Umbilical cord (tissue), 2 donors: ENCODE measurements at places on chromosomes 1 and 21. TPM values are rescaled to one million over a fixed set of nuclear protein-coding genes. Genes with fewer than 3 reads are reported as not detected.

Gene NHLH1
- 2.6 TPM for total RNA-seq

Gene NUP133
- total RNA-seq, result 31.3 TPM

Gene FCRLB
- not detected for total RNA-seq

Gene TSACC
- not detected for total RNA-seq

Gene WNT2B
- 4.8 TPM for total RNA-seq

Gene USP1
- total RNA-seq, result 38.3 TPM

DNA sequence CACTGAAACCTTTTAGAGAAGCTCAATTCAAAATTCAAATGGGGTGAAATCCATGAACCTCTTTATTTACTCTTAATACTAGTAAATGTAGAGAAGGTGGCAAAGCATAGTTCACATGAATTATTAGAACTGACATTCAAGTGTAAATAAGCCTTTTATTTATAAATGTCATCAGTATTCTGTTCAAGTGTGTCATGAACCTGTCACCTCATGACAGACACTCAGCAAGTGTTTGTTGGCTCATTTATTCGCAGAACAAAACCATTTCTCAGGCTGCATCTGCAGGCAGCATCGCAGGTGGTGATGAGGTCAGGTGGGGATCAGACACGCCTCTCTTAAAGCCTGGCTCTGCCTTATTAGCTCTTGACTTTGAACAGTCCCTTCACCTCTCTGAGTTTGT is 116.6 kb downstream of the SETD4 start:
- no peak for DNase-seq

- DNase-seq, result no peak
Observed at GRCh38 chr1:117209094-117209493, 1.6 kb downstream of the VTCN1 start.

- DNase-seq, result peak; percentile 31
Observed at GRCh38 chr1:211829343-211830054, 1.1 kb downstream of the LPGAT1 start.

DNA sequence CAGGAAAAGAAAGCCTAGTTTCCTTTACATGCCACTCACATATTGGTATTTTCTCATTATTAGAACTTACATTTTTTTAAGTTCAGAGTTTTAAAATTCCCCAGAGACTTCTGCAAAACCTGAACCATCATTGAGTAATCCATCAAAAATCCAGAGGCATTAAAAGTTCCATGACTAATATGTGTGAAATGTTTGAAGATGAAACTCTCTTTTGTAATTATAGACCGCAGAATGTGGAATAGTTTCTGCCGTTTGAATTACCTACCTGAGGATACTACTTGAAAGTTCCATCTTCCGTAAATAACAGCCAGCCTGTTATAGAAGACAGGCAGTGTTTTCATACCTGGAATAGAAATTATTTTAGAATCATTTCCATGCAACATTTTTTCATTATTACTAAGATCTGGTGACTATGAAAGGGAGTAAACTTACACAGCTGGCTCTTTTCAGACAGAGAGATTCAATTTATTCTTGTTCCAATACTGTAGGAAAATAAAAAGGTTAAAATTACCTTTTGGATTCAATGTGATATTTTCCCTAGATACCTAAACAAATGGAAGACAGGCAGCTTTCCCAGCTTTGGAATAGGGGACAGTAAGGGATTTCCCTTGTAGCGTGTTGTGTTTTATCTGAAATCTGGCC is 131.4 kb downstream of the ST6GALNAC5 start:
- DNase-seq, result no peak

- no peak for DNase-seq
Observed at GRCh38 chr1:45177452-45177851, 29.0 kb downstream of the ZSWIM5 start.

DNA sequence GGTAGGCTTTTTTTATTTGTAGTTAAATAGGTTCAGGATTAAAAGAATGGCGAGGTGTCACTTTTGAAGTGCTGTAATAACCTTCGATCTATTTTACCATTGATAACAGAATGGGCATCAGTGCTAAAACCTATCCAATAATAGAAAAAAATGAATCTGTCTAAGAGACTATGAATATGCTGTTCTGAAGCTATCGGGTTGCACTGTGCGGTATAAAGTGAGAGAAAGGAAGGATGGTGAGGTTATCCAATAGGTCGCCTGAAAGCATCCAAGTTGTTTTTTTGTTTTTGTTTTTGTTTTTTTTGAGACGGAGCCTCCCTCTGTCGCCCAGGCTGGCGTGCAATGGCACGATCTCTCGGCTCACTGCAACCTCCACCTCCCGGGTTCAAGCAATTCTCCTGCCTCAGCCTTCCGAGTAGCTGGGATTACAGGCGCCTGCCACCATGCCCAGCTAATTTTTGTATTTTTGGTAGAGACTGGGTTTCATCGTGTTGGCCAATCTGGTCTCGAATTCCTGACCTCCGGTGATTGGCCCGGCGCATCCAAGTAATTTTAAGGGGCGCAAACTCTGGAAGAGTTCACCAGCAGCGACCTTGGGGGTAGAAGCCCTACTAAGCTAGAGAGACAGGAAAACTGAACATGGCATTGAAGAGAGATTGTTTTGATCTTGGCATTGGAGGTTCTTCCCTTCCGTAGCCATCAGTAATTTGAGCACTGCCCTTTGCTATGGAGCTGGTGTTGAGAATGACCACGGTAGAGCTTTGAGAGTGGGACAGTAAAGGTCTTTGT is 8.7 kb upstream of the MDM4 start:
- DNase-seq, result peak; percentile 75

- DNase-seq, result no peak
Observed at GRCh38 chr1:29523576-29523975, 287.3 kb downstream of the PTPRU start.

DNA sequence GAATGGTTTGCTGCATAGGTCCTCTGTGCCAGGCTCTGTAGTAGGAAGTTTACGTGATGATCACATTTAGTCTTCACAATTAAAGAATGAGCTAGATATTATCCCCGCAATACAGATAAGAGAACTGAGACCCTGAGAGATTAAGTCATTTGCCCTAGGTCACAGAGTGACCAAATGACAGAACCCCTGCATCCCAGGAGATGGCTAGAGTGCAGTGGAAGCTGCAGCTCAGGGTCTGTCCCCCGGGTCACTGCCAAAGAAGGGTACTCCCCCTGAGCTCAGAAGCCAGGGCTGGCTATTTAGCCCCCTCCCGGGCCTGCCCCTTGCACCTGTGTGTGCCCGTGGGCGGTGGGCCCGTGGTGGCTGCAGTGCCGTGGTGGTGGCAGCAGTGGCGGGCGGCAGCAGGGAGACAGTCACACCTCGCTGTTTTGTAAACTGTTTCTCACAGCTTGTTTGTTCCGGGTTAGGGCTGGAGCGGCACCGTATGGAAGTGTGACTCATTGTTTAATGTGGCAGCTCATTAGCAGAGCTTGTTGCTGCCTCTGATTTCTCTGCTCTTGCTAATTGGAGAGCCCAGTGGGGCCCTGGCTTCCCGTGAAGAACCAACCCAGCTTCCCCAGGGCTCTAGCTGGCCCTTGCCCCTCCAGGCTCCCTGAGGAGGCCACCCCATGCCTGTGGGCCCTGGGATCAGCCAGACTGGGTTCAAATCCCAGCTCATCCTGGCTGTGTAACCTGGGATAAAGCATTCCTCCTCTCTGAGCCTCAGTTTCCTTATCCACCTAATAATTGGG is 19.3 kb upstream of the FOXO6 start:
- no peak for DNase-seq

GRCh38 chr1:15820478-15820877 is 13.0 kb upstream of the UQCRHL start:
- DNase-seq, result no peak

GRCh38 chr1:187870552-187870951 is 1041.8 kb downstream of the PLA2G4A start:
- DNase-seq, result peak; percentile 42

GRCh38 chr1:168390271-168390670 is 109.6 kb downstream of the TBX19 start:
- no peak for DNase-seq

DNA sequence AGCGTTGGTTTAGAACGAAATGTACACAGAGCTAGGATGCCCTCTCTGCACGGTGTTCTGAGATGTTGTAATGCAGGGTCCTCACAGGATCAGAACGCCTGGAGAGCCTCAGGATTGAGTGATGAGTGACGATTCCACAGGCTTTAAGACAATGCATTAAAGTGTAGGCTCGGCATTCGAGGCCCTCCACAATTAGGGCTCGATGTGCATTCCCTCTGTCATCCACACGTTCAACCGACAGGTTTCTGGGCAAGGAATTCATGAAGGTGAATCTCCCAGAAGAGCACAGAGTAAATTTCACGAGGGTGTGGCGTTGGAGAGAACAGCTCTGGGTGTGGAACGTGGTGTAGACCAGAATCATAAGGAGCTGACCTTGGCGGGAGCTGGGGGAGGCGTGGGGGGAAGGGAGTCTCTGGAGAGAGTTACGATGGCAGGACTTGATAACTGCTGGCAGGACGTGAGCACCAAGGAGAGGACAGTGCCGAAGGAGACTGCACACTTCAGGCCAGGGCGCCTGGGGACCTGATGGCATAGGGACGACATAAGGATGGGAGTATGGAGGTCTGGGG is 51.0 kb upstream of the EFHD2 start:
- no peak for DNase-seq

DNA sequence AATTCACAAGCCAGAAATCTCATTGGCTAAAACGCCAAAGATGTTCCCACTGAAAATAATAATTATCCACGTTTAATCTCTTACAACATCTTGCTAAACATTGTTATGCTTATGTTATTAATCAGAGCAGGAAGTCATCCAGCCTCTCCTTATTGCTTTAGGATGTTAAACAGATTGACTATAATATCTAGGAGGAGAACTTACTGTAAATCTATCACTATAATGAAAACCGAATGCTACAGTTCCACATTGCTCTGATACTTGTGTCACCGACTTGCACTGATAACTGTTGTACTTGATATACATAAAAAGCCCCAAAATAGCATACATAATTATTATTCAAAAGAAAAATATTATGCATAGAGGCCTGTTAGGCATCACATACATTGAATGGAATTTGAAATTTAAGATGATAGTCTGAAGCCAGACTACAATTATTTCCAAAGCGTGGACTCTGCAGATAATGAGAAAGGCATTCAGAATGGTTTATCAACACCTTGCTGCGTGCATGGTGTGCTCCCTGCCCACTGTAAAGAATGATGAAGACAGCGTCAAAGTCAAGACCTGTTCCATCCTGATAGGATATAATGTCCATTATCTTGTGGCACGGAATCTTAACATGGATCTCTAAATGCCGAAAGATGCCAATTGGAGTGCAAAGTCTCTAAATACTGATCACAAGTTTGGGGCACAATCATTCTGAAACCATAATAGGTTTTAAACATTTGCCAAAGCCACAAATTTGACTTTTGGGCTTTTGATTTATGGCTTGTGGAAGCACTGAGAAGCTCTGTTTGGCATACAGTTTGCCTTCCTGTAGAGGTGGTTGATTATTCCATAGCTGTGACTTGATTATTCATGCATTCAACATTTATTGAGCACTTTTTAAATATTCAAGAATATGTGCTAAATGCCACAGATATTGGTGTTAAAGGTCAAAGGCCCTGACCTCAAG is 71.3 kb downstream of the CRB1 start:
- no peak for DNase-seq

GRCh38 chr21:27339902-27340301 is 373.0 kb upstream of the ADAMTS5 start:
- peak; percentile 8 for DNase-seq

GRCh38 chr1:117036018-117036461 is 24.1 kb upstream of the TTF2 start:
- no peak for DNase-seq

DNA sequence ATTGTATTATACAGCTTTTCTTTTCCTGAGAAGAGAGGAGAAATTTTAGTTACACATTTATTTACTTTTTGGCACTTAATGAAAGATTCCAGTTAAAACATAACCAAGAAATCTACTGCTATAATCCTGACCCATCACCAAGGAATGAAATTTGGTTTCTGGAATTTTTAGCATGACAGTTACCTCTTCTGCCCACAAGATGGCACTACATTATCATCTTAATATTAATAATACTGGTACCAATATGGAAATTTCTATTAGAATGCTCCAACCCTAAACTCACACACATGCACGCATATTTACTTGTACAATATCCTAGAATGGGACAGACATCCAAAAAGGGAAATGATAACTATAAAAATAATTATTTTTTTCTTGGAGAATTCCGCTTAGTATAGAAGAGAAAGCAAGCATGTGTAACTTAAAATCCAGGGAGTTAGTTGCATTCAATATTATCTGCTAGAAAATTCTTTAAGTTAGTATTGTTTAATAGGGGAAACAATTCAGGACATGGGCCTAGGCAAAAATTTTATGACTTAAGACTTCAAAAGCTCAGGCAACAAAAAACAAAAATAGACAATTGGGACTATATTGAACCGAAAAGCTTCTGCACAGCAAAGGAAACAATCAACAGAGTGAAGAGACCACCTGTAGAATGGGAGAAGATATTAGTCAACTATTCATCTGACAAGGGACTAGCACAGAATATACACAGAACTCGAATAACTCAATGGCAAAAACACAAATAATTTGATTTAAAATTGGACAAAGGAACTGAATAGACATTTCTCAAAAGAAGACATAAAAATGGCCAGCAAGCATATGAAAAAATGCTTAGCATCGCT is 37.4 kb downstream of the MAP3K21 start:
- peak; percentile 23 for DNase-seq

DNA sequence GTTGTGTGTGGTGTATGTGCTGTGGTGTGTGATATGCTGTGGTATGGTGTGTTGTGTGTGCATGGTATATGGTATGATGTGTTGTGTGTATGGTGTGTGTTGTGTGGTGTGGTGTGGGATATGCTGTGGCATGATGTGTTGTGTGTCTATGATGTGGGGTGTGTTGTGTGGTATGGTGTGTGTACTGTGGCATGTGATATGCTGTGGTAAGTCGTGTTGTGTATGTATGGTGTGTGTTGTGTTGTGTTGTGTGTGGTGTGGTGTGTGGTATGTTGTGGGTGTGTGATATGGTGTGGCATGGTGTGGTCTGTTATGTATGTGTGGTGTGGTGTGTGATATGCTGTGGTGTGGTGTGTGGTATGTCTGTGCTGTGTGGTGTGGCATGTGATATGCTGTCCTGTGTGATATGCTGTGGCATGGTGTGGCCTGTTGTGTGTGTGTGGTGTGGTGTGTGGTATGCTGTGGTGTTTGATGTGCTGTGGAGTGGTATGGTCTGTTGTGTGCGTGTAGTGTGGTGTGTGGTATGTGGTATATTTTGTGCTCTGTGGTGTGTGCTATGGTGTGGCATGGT is 318.0 kb downstream of the PTPRU start:
- DNase-seq, result no peak
